Stimulated activated CD4-positive, alpha-beta T cell treated with anti-CD3 and anti-CD28 coated beads, Interleukin-2, amount 100 ng/mL, for 24 hours (primary cell): ENCODE measurements at places on chromosomes 11 and 22.

DNA sequence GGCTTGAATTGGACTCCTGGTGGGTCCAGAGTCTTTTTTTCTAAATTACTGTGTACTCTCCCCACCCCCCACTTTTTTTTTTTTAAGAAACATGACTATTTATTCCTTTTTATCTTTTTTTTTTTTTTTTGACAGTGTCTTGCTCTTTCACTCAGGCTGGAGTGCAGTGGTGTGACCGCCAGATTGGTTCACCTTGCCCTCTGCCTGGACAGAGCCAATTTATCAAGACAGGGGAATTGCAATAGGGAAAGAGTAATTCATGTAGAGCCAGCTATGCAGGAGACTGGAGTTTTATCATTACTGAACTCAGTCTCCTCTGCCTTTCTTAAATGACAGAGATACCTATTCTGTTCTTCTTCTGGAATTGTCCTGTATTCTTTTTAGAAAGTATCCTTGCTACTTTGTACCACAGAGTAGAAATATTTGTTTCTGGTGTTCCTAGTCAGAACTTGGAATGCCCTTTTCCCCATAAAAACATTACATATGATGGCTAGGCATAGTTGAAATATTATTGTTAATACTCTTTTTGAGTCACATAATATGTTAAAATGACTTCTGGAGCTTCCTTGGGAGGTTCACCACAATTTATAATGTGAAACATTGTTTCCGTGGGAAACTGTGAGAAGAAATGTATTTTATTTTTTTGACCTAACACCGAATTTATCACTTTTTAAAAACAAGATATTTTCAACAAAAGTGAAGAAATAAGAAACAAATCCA, 95.6 kb downstream of the UVRAG start:
- no peak for DNase-seq

DNA sequence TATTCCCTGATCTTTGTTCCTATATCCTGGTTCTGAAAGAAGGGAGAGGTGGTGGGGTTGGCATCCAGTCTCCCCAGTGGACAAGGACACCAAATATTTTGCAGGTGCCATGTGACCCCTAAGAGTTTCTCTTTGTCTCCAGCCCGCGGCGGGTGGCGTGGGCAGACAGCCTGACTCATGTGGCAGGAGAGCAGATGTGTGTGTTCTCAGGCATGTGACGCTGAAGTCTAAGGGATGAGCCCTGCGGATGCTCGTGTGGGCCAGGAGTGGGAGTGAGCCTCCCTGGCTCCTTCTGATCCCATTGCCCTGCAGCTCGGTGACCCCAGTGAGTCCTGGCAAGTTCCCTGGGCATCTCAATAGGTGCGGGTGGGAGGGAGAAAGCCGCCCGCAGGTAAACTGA, 94.8 kb upstream of the TBCEL start:
- no peak for DNase-seq

GRCh38 chr11:78699609-78700135, 125.0 kb upstream of the NARS2 start:
- no peak for DNase-seq

DNA sequence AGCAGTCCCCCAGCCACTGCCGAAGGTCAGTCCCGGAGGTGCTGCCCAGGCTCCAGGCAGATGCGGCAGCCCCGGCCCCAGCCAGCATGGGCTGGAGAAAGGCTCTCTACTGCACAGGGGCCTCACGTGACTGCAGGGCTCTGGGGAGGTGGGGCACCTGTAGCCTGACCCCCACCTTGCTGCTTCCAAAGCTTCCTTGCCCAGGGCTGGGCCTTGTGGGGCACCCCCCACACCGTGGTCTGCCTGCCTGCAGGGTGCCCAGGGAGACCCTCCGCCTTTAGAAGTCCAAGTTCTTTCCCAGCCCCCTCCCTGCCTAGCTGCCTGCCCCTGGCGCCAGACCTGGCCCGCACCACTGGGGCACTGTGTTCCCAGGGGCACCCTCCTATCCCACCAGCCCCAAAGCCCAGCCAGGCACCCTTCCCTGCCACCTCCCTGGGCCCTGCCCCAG, 28.4 kb upstream of the TXNRD2 start:
- no peak for DNase-seq

- DNase-seq = no peak
Observed at GRCh38 chr22:41256254-41257253, 15.8 kb upstream of the CHADL start.

DNA sequence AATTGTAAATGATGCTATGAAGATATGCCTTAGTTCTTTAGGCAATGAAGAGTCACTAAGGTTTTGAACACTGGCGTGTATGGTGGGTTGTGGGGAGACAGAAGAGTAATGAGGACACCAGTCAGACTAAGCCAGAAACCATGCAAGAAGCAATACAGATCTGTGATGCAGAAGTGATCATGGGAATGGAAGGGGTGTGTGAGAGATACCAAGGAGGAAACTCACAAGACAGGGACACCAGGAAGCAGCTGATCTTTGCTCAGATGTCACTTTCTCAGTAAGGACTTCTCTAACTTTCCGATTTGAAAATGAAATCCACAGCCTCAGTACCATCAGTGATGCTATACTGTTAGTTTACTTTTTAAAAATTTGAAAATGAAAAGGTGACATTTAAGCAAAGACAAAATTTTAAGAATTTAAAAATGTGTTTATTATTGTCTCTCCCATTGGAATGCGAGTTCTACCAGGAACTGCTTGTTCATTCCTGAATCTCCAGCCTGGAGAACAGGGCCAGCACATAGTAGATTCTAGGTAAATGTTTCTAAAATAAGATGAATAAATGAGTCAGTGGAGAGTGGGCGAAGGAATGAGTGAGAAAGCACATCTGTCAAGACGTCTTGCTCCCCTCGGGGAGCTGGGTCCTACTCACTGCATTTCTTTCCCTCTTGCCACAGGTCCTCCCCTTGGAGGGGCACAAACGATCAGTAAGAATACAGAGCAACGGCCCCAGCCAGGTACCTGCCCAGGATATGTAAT, 60.4 kb downstream of the KCNJ1 start:
- no peak for DNase-seq

GRCh38 chr22:22787786-22788459, 99.7 kb upstream of the IGLL5 start:
- peak; percentile 76 for DNase-seq

GRCh38 chr11:13784855-13785254, 116.4 kb downstream of the FAR1 start:
- DNase-seq = no peak

GRCh38 chr22:33049119-33049729, 9.0 kb downstream of the SYN3 start:
- peak; percentile 69 for DNase-seq

GRCh38 chr11:71221821-71222220, 30.6 kb downstream of the SHANK2 start:
- DNase-seq = no peak

GRCh38 chr11:130031056-130031455, 28.4 kb upstream of the PRDM10 start:
- no peak for DNase-seq

GRCh38 chr22:22878801-22879674, 8.6 kb upstream of the IGLL5 start:
- DNase-seq = no peak

- no peak for DNase-seq
Observed at GRCh38 chr11:36601155-36601554, 3.1 kb upstream of the RAG2 start.

- DNase-seq = no peak
Observed at GRCh38 chr11:4862447-4863236, 13.6 kb upstream of the OR51S1 start.

- no peak for DNase-seq
Observed at GRCh38 chr11:116412118-116412889, 360.5 kb downstream of the BUD13 start.

GRCh38 chr11:32919338-32919737, 26.7 kb downstream of the QSER1 start:
- DNase-seq = no peak

GRCh38 chr11:10314199-10315072, 9.6 kb downstream of the ADM start:
- no peak for DNase-seq

GRCh38 chr22:17213976-17214375, 5.3 kb downstream of the ADA2 start:
- peak; percentile 55 for DNase-seq

DNA sequence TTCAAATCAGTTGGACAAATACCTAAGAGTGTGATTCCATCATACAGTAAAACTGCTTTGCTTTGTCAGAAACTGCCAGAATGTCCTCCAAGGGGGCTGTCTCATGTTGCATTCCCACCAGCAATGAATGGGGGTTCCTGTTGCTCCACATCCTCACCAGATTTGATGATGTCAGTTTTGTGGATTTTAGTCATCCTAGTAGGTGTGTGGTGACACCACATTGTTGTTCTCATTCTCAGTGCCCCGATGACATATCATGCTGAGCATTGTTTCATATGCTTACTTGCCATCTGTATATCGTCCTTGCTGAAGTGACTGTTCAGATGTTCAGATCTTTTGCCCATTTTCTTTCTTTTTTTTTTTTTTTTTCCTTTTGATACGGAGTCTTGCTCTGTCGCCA, 37.0 kb downstream of the CDPF1 start:
- DNase-seq = no peak

GRCh38 chr22:32448980-32449379, 15.3 kb downstream of the BPIFC start:
- DNase-seq = no peak

DNA sequence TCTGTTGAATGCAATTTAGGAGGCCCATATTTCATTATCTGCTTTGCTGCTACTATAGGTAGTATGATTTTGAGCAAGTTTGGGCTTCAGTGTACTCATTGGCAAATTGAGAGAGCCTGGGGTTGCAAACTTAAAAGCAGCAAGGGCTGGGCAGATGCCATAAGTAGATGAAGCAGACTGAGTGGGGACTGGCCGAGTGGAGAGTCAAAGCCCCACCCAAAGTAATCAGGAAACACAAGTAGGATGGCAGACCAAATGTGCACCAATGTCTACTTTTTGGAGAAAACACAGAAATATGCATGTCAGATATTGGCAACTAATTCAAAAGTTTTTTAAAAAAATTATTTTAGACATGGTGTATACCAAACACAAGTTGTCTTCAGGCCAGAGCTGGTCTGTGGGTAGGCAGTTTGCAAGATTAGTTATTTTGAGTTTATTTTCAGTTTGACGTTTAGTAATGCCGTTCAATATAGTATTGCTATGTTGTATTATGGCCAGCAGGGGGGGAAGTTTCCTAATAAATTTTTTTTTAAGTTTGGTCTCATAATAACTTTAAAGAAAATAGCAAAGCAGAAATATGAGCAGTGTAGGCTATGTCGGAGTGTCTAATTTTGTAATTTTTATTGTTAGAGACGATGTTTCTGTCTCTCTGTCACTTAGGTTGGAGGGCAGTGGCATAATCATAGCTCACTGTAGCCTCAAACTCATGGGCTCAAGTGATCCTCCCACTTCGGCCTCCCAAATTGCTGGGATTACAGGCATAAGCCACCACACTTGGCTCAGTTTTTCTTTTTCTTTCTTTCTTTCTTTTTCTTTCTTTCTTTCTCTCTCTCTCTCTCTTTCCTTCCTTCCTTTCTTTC, 105.1 kb downstream of the HIPK3 start:
- no peak for DNase-seq

- DNase-seq = no peak
Observed at GRCh38 chr11:2825889-2826678, 59.5 kb downstream of the CDKN1C start.

DNA sequence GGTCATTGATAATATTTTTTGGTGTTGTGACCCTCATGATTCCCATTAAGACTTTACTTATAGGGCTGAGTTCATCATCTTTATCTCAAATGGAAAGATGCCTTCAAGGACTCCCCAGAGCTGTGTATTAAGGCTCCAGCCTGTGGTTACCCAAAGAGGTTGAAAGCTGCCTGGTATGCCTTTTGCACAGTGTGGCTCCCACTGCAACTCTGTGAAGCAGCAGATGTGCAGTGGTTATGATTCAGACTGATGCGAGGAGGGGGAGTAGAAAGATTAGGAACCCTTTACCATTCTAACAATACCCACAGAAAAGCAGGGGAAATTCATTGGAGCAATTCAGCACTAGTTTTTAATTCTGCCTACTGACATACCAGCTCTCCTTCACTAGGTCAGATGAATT, 560.0 kb downstream of the INSC start:
- no peak for DNase-seq
